Bone marrow (tissue), 2 donors: ENCODE measurements at places on chromosomes 12 and 14.

DNA sequence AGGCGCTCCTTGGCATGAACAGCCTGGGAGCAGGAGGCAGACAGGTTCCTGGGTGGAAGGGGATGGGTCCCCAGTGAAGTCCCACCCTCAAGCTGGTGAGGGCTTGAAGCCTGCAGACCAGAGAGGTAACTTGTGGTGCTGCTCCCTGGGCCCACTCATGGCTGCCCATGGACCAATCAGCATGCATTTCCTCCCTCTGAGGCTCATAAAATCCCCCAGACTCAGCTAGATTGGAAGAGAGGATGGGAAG, 50.2 kb downstream of the A2M start:
- DNase-seq: no peak

GRCh38 chr14:71686677-71687076, 245.6 kb upstream of the RGS6 start:
- DNase-seq: no peak

- no peak for DNase-seq
Observed at GRCh38 chr12:25322351-25322750, 71.6 kb upstream of the KRAS start.

DNA sequence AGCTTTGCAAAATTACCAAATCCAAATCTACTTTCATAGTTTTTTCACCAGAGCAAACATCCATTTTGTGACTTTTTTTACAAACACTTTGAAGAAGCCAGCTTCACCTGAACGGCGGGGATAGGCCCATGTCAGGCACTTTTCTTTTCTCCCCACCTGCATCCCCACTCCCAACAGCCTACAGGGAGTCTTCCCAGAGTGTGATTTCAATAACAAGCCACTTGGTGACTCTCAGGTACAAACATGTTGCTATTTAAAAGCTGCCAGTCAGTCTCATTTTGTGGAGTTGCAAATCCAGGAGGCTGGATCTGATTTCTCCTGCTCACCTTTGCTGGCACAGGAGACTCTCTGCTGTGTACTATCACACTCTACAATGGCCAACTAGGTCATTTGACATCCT, 285.5 kb downstream of the KCNH5 start:
- DNase-seq: no peak

GRCh38 chr14:100838493-100839314, 12.8 kb downstream of the MEG3 start:
- DNase-seq: no peak

DNA sequence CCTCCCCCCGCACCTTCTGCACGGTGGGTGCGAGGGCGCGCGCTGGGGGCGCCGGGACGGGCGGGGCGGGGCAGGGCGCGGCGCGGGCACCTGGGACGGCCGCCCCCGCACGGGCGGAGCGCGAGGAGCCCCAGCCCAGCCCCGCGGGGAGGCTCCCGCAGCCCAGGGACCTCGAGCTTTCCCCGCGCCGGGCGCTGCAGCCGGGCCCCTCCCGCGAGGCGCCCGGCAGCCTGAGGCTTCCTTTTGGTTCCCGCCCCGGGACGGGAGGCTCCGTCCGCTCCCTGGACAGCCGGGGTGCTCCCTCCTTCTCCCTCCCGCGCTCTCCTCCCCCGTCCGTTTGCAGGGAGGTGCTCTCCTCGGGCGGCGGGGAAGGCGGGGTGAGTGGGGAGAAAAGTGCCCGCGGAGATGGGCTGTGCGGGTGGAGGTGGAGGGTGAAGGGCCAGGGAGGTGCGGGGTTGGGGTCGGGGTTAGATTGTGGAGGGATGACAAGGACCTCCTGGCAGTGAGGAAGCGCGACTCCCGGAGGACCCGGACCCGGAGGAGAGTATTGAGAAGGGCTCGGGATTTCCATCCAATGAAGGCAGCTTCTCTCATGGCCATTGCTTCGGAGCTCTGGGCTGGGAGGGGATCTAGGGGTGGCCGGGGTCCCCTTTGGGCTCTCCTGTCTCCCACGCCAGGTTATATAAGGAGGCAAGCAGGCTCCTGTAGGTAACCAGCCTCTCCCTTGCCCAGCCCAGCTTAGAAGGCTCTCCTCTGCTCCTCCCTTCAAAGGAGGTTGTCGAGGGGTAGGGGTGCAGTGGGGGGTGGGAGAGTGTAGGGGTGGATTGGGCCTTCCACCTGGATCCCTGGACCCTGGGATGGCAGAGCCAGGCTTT, 645 bp downstream of the JDP2 start:
- peak; percentile 17 for DNase-seq

DNA sequence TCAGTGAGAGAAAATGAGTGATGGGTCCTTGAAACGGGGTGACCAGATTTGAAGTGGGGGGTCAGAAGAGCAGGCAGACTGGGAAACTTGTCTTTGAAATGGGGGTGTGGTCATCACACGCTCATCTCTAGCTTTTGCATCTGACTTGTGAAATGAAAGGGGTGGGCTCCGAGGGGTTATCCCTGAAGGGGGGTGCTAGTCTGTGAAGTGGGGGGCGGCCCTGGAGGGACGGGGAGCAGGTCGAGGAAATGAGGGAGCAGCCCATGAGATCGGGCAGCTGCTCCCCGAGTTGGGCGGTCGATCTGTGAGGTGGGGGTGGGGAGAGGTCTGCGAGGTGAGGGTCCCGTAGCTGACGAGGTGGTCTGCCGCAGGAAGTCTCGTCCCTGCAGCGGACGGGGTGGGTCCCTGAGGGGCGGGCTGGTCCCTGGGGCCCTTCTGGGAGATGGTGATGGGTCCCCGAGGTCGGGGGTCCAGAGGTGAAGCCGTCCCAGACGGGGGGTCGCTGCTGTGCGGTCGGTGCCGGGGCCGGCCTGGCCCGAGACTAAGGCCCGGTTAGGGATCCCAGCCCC, 542 bp downstream of the PXN start:
- DNase-seq: no peak

DNA sequence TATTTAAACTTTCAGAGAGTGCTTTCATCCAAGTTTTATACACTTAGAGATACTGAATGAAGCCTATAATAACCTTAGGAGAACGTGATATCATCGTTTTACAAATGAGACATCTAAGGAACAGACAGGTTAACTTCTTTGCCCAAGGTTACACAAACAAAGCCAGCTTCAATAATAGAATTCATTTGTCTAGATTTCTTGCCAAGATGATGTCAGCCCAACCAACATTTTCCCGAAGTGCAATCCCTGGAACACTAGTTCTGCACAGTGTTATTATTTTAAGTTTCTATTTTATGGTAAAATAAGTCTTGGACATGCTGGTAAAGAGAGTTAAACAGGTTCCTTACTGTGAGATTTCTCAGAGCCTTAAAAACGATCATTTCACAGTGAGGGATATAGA, 174.6 kb downstream of the SLC25A21 start:
- no peak for DNase-seq

GRCh38 chr12:6632026-6632983, 3.5 kb downstream of the LPAR5 start:
- DNase-seq: peak; percentile 80

DNA sequence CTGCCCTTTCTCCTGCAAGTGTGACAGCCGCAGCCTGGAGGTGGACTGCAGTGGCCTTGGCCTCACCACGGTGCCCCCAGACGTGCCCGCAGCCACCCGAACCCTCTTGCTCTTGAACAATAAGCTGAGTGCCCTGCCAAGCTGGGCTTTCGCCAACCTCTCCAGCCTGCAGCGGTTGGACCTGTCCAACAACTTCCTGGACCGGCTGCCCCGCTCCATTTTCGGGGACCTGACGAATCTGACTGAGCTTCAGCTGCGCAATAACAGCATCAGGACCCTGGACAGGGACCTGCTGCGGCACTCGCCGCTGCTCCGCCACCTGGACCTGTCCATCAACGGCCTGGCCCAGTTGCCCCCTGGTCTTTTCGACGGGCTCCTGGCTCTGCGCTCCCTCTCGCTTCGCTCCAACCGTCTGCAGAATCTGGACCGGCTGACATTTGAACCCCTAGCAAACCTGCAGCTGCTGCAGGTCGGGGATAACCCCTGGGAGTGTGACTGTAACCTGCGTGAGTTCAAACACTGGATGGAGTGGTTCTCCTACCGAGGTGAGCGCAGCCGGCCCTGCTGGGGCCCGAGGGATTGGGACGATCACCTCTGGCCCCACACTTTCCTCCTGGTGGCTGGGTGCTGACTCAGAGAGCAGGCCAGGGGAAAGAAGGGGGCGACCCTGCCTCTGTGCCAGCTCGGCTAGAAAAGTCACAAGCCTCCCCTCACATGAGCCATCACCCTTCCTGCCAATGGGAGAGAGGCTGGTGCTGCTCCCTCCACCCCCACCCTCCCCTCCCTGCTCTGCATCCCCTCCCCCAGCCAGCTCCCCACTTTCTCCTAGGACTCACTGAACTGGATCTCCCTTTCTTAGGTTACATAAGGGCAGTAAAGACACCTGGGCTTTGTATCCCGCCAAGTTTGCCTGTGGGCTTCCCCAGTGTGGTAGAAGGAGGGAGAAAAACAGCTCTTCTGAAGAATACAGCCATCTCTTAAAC, 10.9 kb downstream of the LRTM2 start:
- no peak for DNase-seq

- DNase-seq: peak; percentile 10
Observed at GRCh38 chr14:76872796-76873432, 46.7 kb downstream of the LRRC74A start.

DNA sequence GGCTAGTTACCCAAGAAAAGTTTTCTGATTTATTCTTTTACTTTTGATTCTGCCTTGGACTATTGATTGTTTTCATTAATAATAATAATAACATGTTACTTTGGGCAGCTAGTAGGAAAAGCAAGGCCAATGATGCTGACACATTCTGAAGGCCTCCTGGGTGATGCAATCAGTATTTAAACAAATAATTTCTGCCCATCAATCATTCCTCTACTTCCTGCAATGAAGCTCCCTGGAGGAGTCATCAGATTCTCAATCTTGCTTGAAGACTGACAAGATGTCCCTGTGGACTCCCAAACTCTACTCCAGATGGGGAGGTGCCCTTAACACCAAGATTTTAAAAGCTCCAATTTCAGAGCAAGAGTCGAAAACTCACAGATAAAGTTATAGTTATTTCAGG, at the start of gene SPX:
Gene SPX (plus strand): TSS at position 244 of the 400 bp plus-strand sequence. CDS start 177 bp downstream, outside the sequence.
- no peak for DNase-seq
